AML-193 (cell line): ENCODE measurements at places on chromosomes 12 and 14.
A peak's percentile ranks its signal among the peaks of the same experiment; 100 is the strongest.

DNA sequence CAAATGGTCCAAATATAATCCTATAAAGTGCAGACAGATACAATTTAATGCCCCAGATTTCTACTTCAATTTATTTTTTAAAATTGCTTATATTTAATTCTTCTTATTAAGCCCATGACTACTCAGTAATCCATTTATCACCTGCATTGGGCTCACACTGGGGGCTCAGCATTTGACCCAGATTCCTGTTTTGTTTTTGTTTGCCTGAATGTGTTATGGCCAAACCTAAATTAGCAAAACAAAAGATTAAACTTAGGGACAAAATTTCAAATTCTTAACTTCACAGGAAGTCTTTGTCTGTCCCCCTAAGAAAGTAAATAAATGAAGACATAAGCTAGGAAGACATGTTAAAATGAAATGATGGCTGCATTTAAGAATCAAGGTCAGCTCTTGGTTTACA, 322.3 kb downstream of the RMST start:
- DNase-seq, result no peak

DNA sequence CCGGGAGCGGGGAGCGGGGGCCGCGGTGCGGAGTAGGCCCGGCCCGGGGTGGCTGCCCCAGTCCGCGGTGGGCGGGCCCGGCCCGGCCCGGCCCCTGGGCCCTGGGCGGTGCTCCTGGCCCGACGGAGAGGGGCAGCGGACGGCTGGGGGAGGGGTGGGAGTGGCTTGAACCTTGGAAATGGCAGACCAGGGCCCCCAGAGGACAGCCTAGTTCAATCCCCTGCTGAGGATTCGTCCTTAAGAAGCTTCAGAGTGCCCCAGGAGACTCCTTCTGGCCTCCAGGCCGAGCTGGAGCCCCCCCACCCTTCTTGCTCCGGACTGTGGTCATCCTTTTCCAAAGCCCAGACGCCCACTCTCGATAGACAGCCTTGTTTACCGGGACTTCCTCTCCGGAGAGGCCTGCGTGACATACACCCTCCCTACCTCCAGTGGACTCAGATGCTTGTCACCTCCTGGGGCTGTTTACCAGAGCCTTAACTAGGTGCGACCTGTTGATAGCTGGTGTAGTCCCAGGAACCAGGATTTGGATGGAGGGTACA, 458 bp downstream of the KHNYN start:
- DNase-seq, result peak; percentile 18

DNA sequence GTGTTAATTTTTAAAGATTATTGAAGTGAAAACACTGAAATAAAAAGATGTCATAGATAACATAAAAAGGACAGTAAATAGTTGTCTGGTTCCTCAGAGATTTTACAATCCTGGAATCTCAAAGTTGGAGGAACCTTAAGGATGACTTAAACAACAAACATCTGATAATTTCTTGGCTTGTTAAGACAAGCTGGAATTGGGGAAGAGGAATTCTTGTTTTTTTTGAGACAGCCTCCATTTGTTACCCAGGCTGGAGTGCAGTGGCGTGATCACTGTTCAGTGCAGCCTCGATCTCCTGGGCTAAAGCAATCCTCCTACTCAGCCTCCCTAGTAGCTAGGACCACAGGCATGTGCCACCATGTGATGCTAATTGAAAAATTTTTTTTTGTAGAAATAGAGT, 2.3 kb downstream of the ZNF410 start:
- no peak for DNase-seq

GRCh38 chr12:53674977-53675700, 744 bp downstream of the ATP5MC2 start:
- no peak for DNase-seq

DNA sequence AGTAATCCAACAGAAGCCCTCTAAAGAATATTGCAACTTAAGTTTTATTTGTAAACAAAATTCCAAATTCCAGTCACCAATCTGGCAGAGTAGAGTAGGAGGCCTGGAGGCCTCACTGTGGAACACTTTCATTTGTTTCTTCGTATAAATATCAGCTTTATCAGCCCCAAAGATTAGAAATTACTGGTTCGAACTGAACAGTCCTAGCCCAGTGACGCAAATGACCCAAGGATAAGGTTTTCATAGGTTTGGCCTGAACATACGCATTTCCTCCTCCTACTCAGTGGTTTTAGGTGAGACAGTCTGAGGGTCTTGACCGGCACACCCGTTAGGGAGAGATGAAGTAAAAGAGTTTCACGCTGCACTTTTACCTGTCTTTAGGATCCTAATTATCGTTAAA, 1.7 kb downstream of the CDC42BPB start:
- DNase-seq, result no peak

DNA sequence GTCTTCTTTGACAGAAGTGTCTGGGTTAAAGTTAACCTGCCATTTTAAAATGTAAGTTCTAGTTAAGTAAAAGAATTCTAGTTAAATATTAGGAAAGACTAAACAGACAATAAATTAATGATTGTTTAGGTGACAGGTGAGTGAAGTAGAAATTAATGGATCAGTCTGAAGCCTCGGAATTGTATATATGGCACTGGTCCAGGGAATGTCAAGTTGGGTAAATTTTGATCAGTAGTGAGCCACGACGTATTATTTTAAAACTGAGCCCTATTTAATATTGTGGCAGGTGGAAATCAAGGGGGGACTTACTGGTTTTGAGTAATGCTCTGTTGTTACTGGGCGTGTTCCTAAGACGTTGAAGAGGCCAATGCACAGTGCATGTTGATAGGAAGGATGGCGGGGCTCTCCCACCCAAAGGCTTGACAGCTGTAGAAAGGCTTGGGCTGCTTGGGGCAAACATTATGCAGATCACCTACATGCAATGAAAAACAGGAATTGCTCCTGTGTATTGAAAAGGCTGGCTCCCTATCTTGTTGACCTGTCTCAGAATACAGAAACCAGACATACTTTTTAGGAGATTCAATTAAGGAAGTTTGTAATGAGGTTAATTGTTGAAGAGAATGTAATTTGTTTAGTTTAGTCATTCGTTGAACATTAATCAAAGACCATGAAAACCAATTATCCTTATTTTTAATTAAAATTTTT, 5.9 kb upstream of the PPFIBP1 start:
- no peak for DNase-seq

- DNase-seq, result peak; percentile 21
These were observed 76.9 kb upstream of the REP15 start for GRCh38 chr12:27619308-27619707.

DNA sequence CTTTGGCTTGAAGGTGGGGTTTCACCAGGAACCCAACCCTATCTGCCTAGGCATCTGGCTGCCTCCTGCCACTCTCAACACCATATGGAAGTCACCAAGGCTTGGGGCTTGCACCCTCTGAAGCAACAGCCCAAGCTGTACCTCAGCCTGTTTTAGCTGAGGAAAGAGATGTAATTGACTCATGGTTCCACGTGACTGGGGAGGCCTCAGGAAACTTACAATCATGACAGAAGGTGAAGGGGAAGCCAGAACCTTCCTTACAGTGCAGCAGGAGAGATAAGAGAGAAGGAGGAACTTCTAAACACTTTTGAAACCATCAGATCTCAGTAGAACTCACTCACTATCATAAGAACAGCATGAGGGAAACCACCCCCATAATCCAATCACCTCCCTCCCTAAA, 26.9 kb downstream of the GLIPR1L1 start:
- DNase-seq, result no peak

- DNase-seq, result no peak
These were observed 343.4 kb upstream of the USP15 start for GRCh38 chr12:61916831-61917230.

DNA sequence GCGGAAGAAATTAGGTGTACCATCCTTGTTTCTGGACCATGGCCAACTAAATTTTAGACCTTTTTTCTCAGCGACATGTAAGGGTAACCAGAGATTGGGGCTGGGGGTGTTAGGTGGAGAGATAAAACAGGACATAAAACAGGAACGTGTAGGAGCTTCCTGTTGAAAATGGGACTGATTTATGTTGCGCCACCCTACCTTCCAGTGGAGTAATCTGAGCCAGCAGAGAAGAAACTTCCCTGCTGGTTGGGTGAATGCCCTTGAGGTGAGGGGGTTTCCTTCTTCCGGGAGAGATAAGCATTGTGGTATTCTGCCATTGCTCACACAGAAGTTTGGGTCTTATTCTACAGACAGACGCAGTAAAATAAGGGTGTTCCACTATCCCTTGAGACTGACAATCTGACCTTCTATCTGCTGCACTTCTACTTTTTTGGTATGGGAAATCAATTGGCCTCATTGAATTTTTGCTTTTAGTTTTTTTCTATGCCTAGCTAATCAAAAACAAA, 417.6 kb downstream of the PCNX1 start:
- DNase-seq, result peak; percentile 13

DNA sequence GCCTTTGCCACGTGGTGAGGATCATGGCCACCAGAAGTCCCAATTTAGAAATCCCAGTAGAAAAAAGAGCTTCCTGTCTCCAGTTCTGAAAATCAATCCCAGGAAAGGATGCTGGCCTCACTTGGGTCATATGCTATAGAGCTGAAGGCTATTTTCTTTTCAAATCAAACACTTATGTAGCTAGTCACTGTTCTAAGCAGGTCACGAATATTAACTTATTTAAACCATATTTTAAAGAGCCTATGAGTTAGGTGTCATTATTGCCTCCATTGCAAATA, 97.5 kb downstream of the VCPKMT start:
- DNase-seq, result no peak

GRCh38 chr12:115035535-115036107, 351.6 kb upstream of the TBX3 start:
- DNase-seq, result no peak

DNA sequence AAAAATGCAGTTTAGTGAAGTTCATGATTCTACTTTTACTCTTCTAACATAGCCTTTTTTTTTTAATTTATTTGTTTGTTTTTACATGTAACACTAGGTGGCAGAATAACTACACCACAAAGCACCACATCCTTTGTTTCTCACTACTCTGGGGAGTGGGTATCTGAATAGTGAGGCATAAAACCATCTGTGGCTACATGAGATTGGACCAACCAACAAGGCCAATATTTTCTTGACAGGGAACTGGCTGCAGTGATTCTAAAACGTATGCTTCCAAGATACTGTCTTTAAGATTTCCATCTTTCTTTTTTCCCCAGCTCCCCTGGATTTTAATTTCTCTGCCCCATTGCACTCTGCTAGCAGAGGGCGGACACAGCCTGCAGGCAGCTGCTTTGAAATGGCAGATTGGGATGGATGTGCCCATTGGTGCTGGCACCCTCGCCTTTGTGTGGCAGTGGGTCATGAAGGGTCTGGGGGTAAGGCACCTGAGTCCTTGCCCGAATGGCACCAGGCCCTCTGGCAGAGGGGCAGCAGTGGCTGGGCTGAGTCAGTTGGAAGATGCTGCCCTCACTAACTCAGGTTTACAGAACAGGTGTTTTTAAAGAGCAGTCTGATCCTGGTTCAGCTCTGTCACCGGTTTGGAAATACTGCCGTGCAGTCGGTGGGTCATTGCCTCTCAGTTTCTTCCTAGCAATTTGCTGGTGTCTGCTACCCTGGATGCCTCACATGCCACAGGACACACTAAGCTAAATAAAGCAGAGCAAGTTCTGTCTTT, 429.1 kb downstream of the RAD51B start:
- peak; percentile 22 for DNase-seq

GRCh38 chr12:58880639-58881038, 39.7 kb downstream of the LRIG3 start:
- DNase-seq, result no peak

- no peak for DNase-seq
These were observed 100.6 kb downstream of the NPAS3 start for GRCh38 chr14:33039311-33039710.

DNA sequence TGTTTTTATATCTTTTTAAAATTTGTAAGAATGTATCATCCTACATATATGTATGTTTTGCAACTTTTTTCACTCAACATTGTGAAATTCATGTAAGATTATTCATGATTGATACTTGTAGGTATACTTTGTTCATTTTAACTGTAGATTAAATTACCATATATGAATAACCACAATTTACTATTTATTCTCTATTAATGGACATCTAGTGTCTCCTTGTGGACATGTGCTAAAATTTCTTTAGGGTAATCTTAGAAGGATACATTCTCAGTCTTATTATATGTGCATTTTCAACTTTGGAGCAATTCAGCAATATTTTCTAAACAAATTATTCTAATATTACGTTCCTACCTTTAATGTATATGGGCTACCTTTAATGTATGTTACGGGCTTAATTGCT, 192.4 kb downstream of the FUT8 start:
- no peak for DNase-seq

- DNase-seq, result peak; percentile 29
These were observed 30.4 kb upstream of the PSMA6 start for GRCh38 chr14:35261774-35262173.

- DNase-seq, result peak; percentile 42
These were observed 268.5 kb upstream of the USP15 start for GRCh38 chr12:61991661-61992060.

- DNase-seq, result no peak
These were observed 170.4 kb upstream of the HIF1A start for GRCh38 chr14:61524936-61525292.

- DNase-seq, result no peak
These were observed 31.7 kb upstream of the ST8SIA1 start for GRCh38 chr12:22366181-22366580.

DNA sequence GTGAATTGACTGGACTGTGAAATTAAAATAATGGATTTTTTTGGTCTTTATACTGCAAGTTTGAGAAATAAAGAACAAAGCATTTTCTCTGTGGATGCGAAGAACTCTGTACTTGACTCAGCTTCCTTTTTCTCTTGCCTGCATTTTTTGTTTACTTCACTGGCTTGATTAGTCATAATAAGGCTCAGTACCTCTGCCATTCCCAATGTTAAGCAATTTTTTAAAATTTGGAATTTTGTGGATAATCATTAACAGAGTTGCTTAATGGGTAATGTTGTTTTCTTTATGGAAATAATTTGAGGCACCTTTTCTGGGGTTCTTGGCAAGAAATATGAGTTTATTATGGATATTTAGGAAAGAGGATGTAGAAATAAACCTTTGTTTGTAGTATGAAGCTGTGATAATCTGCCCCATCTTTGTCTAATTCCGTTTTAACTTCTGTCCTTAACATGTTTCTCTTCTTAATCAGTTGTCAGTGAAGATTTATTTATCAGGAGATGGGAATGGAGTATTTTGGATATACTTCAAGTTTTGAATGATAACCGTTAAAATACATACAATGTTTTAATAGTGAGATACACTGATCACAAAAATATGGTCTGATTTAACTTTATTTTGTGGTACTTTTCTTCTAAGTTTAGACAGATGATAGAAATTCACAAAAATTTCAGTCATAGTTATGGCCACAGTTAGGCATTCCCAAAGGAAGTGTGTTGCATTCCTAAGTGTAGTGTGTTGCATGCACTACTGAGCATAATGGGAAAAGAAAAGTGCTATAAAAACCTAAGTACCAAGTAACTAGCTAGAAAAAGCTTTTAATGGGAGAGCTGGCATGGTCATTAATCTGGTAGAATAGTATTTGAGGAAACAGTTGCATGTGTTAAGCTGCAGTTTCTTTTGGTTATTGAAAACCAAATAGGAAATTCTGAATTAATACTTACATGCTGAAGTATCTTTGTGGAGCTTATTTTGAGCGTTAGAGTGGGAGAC, 27.7 kb downstream of the WNK1 start:
- DNase-seq, result peak; percentile 10

GRCh38 chr12:94716339-94716738, 66.0 kb upstream of the TMCC3 start:
- no peak for DNase-seq

- DNase-seq, result no peak
These were observed 674.3 kb upstream of the MDGA2 start for GRCh38 chr14:48349689-48350088.

GRCh38 chr12:4287325-4288211, 14.0 kb downstream of the CCND2 start:
- no peak for DNase-seq

- DNase-seq, result no peak
These were observed 37.1 kb downstream of the LMO3 start for GRCh38 chr12:16568873-16569272.
